ENCODE measurements at places on chromosomes 4 and X.

- no peak for DNase-seq
Observed at GRCh38 chr4:15653864-15654592, 1.1 kb downstream of the FBXL5 start.

GRCh38 chrX:152895724-152896420 lies 2.0 kb upstream of the ZNF185 start:
- no peak for DNase-seq

- DNase-seq: no peak
Observed at GRCh38 chr4:174496631-174497432, 25.5 kb downstream of the HPGD start.

GRCh38 chrX:19893727-19894126 lies 6.3 kb upstream of the SH3KBP1 start:
- DNase-seq: no peak

DNA sequence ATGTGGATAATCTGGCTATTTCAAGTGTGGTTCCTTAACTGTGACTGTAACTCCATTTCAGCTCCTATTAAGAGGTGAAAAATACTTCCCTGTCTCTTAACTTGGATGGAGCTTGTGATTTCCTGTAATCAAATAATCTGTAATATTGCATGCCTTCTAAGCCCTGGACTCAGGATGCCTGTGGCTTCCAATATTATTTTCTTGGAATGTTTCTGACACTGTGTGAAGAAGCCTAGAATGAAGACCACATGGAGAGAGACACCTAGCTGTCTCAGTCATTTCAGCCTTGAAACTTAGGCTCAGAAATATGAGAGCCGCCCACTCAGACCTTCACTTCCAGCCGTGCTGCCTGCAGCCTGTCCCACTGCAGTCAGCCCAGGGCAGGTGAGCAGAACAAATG lies 544.3 kb downstream of the TRIML1 start:
- DNase-seq: no peak
